ENCODE measurements at places on chromosomes 7 and 10.

- DNase-seq, result no peak
Observed at GRCh38 chr10:119398996-119399395, 143.5 kb downstream of the RGS10 start.

- DNase-seq, result no peak
Observed at GRCh38 chr10:132022241-132022640, 40.5 kb upstream of the BNIP3 start.

DNA sequence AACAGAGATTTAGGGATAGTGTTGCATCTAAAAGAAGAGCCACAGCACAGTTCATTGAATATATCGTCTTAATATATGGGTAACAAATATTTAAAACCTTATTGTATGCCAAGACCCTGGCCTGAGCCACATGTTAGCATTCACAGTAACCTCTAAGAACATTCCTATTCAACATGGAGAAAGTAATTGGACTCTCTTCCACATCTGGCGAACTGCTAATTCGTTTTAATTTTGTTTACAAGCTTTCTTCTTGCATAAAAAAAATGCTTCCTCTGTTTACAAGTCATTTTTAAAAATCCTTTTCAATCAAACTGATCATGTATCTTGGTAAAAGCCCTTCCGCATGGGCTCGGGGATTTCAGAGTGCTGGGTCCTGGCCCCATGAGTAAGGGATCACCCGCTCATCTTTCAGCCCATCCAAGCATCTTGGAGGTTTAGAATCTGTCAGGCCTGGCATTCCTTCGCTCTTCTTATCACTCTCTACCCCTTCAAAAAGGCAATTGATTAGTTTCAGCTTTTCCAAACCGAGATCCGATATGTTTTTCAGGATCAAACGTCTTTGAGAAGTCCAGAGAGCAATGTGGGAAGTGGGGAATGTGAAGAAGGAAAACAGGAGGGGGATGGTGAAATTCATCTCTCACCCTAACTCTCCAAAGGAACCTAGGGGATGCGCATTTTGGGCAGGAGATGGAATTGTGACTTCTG, 7.3 kb downstream of the TWIST1 start:
- DNase-seq, result no peak

DNA sequence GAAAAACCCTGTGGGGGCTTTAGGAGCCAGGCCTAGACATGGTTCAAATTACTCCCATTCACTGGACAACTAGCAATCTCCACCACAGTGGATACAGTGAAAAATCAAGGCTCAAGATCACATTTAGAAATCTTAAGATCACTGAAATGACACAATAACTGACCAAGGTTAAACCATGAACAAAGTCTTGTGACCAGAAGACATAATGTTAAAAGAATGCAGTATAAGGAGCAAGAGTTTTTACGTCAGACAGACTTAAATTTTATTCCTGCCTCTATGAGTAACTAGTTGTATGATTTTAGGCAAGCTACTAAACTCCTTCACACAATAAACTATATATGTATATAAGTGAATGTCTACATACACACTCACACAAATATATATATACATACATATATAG, 68.5 kb downstream of the MICU1 start:
- no peak for DNase-seq

DNA sequence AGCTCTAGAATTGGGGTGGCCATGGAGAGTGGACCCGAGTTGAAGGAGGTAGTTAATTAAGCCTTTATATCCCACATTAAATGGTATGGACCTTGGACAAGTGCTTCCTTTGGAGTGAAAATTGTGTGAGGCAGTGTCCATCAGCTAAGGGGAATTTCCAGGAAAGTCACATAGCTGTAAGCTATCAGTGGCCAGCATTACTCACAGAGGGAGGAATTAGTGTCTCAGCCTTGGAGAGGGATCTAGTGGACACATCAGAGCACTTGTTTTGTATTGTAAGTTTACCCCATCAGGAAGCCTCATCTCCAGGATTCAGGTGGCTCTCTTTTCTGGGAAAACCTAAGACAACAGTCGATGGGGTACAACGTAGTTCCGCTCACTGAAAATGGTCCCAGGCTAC, 416.7 kb downstream of the TFEC start:
- DNase-seq, result no peak

GRCh38 chr7:1100834-1101562, 13.1 kb downstream of the GPER1 start:
- no peak for DNase-seq

DNA sequence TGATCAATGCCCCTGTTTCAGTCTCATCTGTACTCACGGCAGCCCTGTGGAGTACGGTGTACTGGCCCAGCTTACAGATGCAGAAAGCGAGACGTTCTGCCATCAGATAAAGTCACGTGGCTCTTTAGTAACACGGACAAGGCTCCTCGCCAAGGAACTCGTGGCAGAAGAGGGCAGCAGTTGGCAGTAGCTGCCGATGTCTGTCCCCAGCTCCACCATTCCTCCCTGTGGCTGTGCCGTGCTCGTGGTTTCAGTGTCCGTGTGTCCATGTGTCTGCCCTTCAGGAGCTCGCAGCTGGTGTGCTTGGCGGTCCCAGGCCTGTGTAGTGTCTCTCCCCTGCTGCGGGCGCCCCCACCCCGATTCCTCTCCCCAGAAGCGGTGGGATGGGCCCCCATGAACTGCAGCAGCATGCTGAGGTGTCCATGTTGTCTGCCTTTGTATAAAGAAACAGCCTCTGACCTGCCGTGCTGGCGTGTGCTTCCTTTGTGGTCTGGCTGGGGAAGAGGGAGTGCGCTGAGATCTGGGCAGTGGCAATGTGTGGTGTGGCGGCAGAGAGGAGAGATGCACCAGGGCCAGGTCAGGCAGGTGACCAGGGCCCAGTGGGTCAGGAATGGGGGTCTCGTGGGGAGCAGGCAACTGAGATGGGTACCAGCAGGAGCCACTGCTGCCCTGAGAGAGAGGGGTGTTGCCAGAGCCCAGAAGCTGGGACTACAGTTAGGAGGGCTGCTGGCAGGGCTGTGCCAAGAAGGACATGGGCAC, 9.8 kb downstream of the RHBDD2 start:
- no peak for DNase-seq

GRCh38 chr10:116785282-116785681, 42.9 kb upstream of the HSPA12A start:
- DNase-seq, result no peak

- DNase-seq, result no peak
Observed at GRCh38 chr7:100516135-100516812, 22.7 kb upstream of the AGFG2 start.

GRCh38 chr7:158019726-158020705, 567.6 kb downstream of the PTPRN2 start:
- DNase-seq, result no peak

DNA sequence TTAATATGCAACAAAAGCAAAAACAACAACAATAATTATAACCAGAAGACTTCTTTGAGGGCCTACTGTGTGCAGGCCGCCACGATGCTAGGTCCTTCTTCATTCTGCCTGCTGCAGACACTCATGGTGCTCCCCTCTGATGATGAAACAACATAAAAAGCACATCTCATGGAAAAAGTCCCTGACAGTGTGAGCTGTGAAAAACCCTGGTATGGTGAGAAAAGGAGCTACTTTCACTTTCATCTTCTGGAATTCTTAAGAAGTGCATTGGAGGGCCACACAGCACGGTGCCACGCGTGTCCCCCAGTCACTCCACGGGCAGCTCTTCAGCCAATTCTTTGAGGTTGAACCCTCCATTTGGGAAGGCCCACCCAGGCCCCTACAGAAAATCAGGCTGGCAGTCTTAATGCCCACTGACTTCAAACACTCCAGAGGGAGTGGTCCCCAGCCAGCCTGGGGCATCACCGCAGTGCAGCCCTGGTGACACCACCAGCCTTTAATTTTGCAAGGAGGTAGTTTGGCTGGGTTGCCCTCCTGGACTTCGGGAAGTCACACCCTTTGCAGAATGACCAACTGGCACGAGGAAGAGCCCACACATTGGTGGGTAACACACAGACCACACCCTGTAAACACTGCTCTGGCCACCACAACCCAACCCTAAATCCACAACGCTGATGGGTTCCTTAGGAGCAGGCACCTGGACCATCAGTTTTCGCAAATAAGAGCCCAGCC, 7.7 kb downstream of the KCNMA1 start:
- no peak for DNase-seq

GRCh38 chr7:3393862-3394261, 92.8 kb downstream of the SDK1 start:
- DNase-seq, result no peak

DNA sequence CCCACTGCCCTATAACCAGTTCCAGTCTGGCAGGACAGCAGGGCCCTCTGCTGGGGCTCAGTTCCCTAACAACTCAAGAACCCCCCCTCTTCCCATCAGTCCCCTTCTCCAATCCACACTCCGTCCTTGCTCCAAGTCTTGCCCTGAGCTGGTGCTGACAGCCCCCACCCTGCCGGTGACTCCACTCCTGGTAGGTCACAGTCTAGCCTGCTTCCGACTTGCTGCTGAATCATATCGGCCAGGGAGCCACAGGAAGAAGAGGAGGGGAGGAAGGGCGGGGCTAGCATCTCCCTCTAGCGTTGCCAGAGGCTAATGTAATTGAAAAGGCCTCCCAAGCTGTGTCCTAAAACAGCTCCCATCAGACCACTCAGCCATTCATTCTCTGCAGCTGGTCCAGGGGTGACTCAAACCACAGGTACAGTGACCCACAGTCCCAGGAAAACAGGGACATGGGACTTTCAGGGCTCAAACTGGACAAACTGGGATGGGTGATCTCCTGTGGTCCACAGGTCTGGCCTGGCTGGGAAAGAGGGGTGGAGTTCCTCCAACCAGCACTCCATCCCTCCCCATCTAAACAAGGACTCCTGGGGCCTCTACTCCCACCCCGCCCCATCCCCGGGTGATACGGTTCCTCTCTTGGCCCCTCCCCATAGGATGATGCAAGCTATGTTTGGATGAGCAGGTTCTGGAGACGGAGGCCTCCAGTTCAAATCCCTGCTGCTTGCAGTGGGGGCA, 158.8 kb downstream of the SH3PXD2A start:
- peak; percentile 29 for DNase-seq

DNA sequence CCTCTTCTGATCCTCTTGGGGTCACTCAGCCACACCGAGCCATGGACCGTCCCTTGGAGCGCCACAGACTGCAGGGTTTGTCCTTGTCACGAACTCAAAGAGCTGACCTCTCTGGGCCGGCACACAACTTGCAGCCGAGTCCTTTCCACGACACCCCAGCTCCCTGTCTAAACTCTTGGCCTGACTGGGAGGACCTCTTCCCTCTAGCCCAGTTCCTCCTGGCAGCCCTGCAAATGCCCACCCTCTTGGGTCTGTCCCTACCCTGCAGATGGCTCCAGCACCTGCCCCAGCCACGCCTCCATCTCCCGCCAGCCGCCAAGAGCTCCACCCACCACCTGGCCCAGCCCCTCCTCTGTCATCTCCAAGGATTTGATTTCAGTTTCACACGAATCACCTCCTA, 339.2 kb downstream of the DNAJB6 start:
- DNase-seq, result no peak

Data from NCI-H1436 (cell line).